ENCODE measurements at places on chromosomes 4 and X.

DNA sequence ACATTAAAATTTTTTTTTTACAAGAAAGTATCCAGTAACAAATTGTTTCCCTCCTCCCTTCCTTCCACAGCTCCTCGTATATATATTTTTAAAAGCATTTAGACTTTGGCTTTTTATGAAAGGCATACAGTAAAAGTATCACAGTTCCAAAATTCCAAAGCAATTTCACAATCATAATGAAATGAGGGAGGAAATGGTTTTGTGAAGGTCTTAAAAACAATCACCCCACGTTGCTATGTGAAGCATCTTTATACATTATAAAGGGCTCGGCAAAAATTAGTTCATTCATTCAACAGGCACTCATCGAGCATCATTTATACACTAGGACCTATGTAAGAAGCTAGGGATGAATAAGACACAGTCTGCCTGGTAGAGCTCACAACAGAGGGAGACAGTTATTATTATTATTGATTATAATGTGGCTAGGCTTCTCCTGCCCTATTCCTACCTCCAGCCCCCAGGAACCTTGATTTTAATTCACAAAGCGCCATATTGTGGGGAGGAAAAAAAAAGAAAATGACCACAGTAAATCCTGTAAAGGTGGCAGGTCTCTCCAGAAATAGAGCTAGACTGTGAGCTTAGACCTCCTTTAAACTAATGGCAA, 239.9 kb downstream of the MAML3 start:
- DNase-seq: no peak

GRCh38 chr4:183721207-183722081, 62.4 kb downstream of the TRAPPC11 start:
- DNase-seq: peak; percentile 67

DNA sequence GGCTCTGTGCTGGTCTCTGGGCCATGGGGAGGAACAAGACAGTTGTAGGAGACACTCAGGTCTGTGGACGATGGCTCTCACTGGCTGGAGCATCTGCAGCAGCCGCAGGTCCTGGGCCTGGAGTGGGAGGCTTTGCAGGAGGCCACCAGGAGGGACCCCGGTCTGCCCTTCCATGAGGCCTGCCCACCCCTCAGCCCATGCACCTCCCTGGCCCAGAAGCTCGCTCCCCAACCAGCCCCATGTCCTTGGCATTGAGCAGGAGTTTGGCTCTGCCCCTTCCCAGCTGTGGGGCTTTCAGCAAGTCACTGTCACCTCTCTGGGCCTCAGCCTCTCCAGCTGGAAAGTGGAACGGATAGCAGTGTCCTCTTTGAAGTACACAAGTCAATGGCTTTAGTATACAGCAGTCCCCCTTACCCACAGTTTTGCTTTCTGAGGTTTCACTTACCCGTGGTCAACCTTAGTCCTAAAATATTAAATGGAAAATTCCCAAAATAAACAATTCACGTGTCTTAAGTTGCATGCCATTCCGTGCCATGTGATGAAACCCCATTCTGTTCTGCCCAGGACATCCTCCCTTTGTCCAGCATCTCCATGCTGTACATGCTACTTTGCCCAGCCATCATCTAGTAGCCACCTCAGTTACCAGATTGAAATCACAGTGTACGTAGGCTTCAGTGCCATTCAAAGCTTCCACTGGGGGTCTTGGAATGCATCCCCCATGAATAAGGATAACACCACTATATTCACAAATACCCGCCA, 104.0 kb downstream of the CPZ start:
- no peak for DNase-seq

DNA sequence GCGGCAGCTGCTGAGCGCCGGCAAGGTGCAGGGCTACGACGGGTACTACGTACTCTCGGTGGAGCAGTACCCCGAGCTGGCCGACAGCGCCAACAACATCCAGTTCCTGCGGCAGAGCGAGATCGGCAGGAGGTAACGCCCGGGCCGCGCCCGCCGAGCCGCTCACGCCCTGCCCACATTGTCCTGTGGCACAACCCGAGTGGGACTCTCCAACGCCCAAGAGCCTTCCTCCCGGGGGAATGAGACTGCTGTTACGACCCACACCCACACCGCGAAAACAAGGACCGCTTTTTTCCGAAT, 117.0 kb downstream of the DCTD start:
- no peak for DNase-seq

DNA sequence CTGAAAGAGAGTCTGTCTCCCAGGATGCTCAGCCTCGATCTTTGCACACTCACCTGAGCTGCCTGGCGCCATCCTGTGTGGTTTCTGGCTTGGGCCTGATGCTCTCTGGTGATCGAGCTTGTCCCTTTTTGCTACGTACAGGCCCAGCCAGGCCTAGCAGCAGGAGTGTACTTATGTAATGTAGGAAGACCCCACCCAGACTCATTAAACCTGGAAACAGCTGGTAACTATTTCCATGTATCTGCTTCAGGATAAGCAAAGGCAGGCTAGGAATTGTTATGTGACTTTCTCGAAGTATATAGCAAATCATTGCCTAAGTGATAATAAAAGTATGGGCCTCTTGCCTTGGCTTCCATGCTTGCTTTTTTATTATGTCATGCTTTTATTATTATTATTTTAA, 18.6 kb upstream of the ARSJ start:
- DNase-seq: no peak

DNA sequence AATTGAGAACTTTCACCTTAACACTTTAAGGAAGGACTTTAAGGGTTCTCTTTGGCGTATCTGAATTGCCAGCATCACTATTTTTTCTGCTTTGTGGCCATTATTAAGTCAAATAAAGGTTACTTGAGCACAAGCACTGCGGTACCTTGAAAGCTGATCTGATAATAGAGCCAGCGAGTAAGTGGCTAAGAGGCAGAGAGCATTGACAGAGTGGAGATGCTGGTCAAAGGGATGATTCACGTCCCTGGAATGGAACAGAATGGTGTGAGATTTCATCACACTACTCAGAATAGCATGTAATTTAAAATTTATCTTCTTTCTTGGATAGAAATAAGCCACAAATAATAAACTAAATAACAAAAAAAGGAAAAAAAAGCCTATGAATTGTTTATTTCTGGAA, 57.1 kb upstream of the NPFFR2 start:
- DNase-seq: no peak

GRCh38 chr4:176921256-176921655, 128.5 kb upstream of the VEGFC start:
- DNase-seq: no peak

GRCh38 chr4:137664416-137664815, 132.1 kb upstream of the PCDH18 start:
- DNase-seq: no peak

DNA sequence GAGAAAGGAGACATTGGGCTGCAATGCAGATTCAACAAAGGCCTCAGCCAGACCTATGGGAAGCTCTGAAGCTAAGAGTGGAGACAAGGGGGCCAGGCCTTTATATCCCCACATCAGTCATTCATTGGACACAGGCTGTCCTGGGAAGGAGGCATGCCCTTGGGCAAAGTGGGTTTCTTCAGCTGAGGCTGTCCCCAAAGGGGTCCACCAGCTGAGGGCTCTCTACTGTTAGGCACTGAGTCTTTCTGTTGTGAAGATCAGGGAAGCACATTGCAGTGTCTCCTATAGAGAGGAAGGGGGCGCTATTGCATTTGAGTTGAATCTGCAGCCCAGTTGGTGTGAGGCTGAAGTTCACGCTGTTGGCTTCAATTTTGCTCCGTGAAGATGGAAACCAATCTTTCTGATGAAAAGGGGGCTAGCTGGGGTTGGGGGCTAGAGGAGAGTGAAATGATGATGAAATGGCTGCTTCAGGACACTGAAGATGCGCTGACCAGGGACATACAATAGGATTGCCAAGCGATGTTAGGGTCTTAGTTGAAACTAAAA, 48.0 kb downstream of the SLC25A5 start:
- peak; percentile 81 for DNase-seq

GRCh38 chrX:69070949-69071650, 94.2 kb downstream of the PJA1 start:
- no peak for DNase-seq

DNA sequence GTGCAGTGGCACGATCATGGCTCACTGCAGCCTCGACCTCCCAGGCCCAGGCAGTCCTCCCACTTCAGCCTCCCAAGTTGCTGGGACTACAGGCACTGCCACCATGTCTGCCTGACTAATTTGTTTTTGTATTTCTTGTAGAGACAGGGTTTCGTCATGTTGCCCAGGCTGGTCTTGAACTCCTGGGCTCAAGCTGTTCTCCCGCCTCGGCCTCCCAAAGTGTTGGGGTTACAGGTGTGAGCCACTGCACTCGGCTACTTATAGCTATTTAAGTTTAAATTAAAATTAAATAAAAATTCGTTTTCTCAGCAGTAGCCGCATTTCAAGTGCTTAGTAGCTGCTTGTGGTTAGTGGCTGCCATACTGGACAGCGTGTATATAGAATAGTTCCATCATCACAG, 3.5 kb downstream of the SMAD1 start:
- no peak for DNase-seq

DNA sequence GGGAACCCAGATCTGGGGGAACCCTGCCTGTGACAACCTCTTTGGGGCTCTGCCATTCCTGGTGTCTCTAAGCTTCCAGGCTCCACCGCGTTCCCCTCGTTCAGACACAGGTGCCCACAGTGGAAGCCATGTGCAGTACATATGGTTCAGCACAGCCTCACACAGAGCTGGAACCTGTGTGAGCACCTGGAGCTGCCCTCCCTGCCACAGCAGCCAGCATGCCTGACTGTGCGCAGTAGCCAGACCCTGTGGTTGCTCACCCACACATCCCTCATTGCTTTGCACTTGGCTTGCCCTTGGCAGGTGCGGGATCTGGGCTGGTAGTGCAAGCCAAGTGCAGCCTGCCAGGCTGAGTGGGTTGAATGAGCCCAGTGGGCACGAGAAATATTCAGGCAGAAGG, 814.2 kb downstream of the PDHA2 start:
- DNase-seq: no peak

- DNase-seq: peak; percentile 38
These were observed 326.3 kb upstream of the ZCCHC13 start for GRCh38 chrX:73977542-73978169.

DNA sequence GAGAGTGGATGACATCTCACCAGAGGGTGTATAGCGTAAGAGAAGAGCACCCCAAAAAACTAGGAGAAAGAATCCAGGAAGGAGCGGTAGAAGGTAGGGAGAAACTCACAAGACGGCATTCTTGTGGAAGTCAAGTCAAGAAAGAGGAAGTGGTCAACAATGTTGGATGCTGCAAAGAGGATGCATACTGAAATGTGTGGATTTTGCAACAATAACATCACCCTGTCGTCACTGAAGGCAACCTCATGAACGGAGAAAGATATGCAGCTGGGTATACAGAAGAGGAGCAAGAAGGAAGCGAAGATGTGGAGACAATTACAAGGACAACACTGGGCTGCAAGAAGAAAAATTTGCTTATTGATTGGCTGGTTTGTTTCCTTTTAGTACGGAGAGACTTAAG, 11.4 kb upstream of the TAPT1 start:
- DNase-seq: no peak

- DNase-seq: no peak
These were observed 977 bp upstream of the RBBP7 start for GRCh38 chrX:16870862-16871815.

GRCh38 chr4:38928974-38929373, 61.4 kb downstream of the FAM114A1 start:
- no peak for DNase-seq

- no peak for DNase-seq
These were observed 198.2 kb upstream of the CXorf66 start for GRCh38 chrX:140163371-140164159.

- DNase-seq: no peak
These were observed 70.7 kb upstream of the ANKRD17 start for GRCh38 chr4:73329300-73329699.

DNA sequence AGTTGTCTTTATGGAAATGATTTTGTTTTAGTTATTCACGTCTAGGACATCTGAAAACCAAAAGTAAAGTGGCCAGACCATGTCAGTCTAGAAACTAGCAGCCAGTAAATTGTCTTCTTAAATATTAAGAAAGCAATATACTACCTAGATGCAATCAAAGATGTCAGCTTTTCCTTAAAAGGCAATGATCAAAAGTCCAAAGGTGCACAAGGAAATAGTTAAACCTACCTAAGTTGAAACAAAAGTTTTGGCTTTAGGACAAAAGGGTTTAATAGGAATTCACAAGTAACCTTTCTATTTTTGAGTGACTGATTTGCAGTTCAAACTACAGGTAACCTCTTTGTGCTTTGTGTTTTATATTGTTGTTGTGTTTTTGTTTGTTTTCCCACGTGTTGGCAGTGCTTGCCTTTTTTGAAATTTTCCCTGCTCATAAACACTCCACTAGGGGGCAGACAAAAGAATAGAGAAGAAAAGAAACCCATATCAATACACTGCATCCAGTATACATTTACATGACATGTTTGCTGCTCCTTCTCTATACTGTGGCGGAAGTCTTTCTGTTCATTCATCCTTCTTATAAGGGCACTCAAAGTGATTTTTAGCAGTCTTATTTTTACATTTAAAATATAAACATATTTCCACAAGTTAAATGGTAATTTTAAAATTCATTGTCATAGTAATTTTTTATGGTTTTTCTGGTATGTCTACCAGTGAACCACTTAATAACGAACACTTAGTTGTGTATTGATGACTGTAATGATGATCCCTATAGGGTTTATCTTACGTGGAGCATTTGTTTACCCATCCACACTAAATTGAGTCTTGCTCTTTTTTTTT, 62.7 kb downstream of the GAB1 start:
- no peak for DNase-seq

DNA sequence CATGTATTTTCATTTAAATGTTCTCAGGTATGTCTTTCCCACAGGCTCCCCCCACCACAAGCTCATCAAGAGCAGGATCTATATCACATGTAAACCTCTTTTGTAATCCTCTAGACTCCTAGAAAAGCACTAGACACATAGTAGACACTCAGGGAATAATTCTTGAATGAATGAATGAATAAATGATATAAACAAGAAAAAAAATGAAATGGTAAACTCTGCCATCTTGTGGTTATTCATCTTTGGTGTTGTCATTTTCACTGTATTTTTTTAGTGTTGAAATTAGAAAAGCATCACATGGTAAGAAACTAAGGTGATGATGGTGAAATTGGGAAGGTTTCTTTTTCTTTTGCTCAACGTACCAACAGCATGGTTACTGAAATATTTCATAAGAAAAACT, 34.2 kb upstream of the C1GALT1C1 start:
- no peak for DNase-seq

DNA sequence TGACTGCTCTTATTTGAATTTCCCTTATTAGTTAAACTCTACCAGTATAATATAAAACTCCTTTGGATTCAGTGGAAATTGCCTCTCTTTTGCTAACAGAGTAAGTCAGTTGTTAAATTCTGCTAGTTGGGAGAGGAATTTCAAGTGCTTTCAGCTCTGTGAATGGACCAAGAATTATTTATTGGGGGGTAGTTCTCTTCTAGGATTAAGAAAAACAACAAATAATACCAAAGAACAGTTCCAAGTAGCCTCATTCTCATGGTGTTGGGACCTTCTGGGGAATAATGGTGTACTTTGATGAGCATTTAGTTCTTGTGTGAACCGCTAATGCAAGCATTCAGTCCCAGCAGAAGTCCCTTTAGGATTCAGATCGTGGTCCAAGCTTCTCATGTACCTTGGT, 11.6 kb downstream of the SPARCL1 start:
- no peak for DNase-seq

GRCh38 chr4:93740890-93741289, 87.7 kb upstream of the ATOH1 start:
- DNase-seq: no peak

Measured in GM13976 (cell line).